ENCODE measurements at places on chromosomes 13 and 19.

GRCh38 chr13:49319551-49319950, 71.8 kb downstream of the CDADC1 start:
- DNase-seq, result no peak

DNA sequence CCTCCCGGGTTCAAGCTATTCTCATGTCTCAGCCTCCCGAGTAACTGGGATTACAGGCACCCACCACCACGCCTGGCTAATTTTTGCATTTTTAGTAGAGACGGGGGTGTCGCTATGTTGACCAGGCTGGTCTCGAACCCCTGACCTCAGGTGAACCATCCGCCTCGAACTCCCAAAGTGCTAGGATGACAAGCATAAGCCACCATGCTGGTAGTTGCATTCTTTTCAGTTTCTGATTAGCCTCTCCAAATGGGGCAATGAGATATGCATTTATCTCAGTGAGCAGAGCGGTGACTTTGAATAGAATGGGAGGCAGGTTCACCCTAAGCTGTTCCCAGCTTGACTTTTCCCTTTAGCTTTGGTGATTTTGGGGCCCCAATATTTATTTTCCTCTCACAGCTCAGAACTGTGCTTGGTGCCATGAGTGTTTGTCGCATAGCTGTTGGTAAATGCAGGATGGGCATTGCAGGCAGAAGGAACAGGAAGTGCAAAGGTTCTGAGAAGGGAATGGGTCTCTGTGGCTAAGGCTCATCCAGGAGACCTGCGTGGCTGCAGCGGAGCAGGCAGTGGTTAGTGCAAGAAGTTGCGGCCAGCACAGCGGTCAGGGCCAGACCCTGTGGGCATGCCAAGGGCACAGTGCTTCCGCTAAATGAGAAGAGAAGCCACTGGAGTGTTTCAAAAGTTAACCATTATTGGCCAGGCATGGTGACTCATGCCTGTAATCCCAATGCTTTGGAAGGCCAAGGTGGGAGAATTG, 20.7 kb downstream of the LYPD3 start:
- DNase-seq, result no peak

DNA sequence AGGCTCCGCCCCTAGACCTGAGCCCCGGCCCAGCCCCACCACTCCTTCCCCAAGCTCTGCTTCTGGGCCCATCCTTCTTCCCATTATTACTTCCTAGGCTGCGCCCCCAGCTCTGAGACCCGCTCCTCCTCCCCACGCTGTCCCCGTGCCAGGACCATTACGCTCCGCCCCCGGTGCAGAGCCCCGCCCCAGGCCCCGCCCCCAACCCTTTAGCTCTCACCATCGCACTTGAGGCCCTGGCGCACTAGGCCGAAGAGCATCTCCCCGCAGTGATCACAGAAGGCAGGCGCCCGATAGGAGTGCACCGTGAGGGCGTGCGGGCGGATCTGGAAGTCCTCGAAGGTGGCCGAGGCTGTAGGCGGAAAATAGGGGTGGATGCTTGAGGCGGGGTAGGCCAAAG, 6.2 kb downstream of the PRKD2 start:
- no peak for DNase-seq

- no peak for DNase-seq
These were observed 380.4 kb downstream of the PCDH9 start for GRCh38 chr13:66849706-66850105.

DNA sequence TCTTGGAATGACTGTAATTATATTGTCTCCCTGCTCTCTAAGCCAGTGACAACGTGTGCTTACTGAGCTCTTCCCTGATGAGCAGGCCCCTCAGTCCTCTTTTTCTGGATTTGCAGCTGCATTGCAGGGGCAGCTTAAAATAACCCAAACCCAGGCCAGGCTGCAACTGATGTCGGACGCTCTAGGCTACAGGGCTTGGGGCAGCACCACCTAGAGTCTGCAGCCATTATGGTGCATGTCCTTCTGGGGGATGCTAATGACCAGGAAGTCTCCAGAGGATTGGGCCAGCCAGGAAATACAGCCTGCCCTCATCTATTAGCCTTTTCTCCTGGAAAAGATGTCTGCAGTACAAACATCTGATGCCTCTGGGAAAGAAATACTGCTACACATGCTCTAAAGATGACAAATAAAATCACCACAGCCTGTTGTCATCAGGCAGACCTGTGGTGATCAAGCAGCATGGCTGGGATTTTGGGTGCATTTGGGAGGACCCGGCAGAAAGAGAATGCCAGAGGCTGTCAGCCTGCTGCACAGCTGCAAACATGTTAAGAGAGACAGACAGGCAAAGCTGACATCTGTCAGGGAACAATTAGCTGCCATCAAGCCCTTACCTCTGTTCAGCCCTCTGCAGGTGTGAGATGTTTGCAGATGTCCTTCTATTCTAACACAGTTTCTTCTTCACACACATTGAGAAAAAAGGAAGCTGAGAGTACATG, 51.8 kb downstream of the CCDC70 start:
- no peak for DNase-seq

DNA sequence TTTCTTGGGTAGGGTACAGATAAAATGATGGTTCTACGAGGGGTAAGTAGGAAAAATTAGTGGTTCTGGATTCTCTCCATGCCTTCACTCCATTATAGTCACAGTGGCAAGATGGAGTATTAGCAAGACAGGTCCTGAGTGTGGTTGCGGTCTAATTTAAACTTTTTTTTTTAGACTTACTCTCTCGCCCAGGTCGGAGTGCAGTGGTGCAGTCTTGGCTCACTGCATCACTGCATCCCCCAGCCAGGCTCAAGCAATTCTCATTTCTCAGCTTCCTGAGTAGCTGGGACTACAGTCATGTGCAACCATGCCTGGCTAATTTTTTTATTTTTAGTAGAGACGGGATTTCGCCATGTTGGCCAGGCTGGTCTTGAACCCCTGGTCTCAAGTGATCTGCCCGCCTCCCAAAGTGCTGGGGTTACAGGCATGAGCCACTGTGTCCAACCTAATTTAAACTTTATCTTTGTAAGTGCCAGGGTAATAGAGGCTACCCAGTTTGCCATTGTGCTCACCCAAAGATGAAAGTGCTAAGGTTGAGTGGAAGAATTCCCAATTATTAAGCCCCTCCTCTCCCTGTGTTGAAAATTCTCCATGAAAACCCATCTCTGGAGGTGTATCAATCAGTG, 135.6 kb downstream of the TM9SF2 start:
- no peak for DNase-seq

DNA sequence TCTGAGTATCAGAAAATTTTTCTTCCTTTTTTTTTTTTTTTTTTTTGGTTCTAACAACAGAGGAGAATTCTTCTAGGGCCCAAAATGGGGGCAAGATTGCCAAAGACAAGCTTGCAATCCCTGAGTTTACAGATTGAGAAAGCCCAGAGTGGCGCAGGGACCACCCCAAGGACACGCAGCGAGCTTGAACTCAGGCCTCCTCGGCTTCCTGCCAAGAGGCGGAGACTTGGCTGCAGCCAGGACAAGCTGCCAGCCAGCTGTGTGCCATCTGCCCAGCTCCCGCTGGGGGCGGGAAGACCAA, 506 bp upstream of the MRPL34 start:
- no peak for DNase-seq

DNA sequence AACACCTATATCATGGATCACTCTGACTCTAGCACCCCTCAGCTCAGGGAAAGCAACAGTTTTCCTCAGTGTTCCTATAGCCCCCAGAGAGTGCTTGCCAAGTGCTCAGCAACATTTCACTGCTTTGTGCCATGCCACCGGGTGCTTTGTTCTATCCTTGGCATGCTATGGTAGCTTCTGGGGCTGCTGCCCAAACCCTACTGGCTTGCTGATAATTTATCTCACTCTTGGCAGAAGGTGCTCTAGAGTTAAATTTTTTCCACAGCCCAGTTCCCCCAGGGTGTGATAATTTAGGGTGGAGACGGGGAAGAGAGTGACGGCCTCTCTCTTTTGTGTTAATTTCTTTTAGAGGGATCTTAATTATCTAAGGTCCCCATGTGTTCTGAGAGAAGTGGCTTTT, 12.6 kb upstream of the CSNK1A1L start:
- no peak for DNase-seq

- DNase-seq, result peak; percentile 72
These were observed 25.8 kb downstream of the LACC1 start for GRCh38 chr13:43905435-43906031.

GRCh38 chr19:44735011-44735410, 13.5 kb upstream of the BCL3 start:
- DNase-seq, result no peak

- no peak for DNase-seq
These were observed 3.1 kb downstream of the CARD8 start for GRCh38 chr19:48252609-48253008.

- peak; percentile 68 for DNase-seq
These were observed at the start of gene RASL11A for GRCh38 chr13:27270594-27271520. Gene RASL11A (plus strand): TSS chr13:27270830. CDS start chr13:27270945, 115 bp downstream.

GRCh38 chr13:26948353-26948752, 187.8 kb upstream of the GPR12 start:
- DNase-seq, result no peak

GRCh38 chr19:30085394-30085793, 143.4 kb downstream of the URI1 start:
- no peak for DNase-seq

Measured in CD4-positive, alpha-beta T cell treated with Interleukin-2 at 100 ng/mL for 4 hours (primary cell).